GM04503 (cell line): ENCODE measurements at places on chromosomes 7 and 10.

DNA sequence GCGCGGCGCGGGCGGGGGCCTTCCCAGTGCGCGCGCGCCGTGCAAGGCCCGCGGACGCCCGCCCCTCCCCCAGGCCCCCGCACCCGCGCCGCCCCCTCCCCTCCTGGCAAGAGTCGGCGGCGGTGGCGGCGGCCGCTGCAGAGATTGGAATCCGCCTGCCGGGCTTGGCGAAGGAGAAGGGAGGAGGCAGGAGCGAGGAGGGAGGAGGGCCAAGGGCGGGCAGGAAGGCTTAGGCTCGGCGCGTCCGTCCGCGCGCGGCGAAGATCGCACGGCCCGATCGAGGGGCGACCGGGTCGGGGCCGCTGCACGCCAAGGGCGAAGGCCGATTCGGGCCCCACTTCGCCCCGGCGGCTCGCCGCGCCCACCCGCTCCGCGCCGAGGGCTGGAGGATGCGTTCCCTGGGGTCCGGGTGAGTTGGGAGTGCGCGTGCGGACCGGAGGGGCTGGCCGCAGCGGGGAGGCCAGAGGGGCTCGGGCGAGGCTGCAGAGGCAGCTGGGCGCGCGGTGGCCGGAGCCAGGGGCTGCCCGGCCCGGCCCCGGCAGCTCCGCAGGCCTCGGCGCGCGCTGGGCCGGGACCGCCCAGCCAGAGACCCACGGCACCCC lies at the start of gene BMPR1A:
Gene BMPR1A (plus strand): TSS at position 109 of the 602 bp plus-strand sequence. CDS start 119,400 bp downstream, outside the sequence.
- DNase-seq = no peak

- no peak for DNase-seq
These were observed 319.9 kb upstream of the COBL start for GRCh38 chr7:51636503-51636902.

DNA sequence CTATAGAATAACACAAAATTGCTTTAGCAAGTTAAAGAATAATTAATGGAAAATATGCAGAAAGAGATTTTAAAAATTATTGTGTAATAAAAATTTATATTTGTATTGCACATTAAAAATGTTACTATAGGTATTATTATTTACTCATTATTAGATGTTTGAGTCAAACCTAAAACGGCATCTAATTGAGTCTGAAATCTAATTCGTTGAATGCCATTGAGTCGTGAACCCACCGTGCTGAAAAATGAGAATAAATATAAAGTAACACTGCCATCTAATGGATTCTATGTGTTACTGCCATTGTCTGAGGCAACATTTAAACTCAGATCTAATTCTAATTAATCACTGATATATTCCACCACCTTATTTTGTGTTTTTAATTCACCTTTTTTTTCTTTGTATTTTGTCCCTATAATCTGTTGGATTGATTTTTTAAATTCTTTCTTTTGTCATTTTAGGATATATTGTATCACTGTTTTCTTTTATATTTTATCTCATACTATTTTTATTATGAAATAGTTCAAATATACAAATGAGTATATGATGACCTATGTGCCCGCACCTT lies 62.2 kb downstream of the SAMD9 start:
- no peak for DNase-seq

- no peak for DNase-seq
These were observed 230.5 kb downstream of the TCF7L2 start for GRCh38 chr10:113180401-113181154.

DNA sequence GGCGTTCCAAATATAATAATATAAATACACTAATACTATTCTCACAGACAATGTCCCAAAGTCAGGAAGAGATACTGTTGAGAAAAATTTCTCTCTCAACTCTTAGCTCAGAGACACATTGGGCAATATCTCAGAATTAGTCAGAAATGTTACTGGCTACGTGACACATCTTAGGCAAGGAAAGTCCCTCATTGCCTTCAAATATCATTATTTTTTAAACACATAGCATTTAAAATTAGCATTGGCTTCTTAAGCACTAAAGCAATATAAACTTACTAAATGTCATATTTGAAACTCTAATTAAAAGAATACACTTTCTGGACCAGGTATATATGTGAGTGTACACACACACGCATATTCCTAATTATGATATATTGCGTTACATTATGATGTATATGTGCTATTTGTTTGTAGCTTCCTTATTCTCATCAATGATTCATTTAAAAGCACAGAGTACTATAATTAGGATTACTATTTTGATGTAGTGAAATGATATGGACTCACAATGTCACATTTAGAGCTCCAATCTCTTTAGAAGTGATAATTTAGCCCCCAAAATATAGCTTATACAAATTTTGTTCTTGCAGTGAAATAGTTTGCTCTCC lies 255.8 kb downstream of the TWIST1 start:
- DNase-seq = peak; percentile 45

- DNase-seq = no peak
These were observed 193.8 kb upstream of the DPP6 start for GRCh38 chr7:153858355-153858754.

GRCh38 chr10:4686644-4686996 lies 139.4 kb upstream of the AKR1E2 start:
- no peak for DNase-seq

DNA sequence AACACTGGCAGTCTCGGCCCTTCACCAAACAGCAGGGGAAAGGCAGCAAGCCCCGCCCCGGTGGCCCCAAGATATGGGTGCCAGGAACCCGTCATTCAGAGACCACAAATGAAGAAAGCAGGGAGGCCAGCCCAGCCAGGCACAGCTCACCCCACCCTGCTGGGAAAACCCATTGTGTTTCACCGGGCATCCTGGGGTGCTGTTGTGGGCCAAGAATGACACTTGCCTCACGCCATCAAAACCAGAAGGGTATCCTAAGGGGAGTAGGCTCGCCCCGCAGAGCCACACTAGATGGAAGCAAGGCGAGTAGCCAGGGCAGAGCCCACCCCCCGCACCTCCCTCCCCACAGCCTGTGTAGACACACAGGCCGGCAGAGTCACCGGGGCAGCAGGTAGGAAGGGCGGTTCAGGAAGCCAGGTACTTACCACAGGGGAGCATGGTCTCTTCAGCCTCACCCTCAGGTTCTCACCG lies 72.5 kb upstream of the KCNMA1 start:
- no peak for DNase-seq

- no peak for DNase-seq
These were observed 100.2 kb upstream of the PRSS58 start for GRCh38 chr7:142357953-142358520.

DNA sequence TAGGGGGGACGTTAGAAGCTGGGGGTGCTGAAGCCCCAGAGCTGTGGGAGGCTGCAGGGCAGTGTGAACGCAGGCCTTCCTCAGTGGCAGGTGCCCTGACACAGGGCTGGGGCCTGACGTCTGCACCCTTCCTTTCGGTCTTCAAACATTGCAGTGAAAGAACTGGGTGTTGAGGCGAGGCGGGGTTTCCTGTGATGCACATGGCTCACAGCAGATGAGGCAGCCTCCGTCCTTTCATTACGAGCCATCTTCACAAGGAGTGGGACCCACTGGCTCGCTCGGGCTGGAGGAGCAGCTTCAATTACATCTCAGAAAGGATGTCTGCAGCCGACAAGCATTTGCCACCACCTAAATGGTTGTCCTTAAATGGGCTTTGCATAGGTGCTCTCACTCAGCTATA lies 180.3 kb upstream of the SHH start:
- no peak for DNase-seq

DNA sequence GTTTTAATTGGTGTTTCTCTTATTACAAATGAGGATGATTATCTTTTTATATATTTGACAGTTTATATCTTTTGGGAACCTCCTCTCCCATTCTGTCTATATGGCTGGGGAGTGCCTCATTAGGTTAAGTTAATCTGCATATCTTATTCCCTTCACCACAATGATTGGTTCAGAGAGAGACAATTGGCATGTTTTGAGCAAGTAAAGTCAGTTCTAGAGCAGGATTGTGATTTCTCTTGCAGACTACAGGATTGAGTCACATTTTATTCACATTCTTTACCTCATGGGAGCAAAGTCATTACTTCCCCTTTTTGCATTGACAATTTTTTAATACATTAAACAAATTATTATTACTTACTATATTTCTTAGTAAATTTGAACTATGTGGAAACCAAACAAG lies 345.6 kb downstream of the MDFIC start:
- DNase-seq = no peak

GRCh38 chr7:98488167-98488566 lies 87.3 kb upstream of the BAIAP2L1 start:
- DNase-seq = no peak

DNA sequence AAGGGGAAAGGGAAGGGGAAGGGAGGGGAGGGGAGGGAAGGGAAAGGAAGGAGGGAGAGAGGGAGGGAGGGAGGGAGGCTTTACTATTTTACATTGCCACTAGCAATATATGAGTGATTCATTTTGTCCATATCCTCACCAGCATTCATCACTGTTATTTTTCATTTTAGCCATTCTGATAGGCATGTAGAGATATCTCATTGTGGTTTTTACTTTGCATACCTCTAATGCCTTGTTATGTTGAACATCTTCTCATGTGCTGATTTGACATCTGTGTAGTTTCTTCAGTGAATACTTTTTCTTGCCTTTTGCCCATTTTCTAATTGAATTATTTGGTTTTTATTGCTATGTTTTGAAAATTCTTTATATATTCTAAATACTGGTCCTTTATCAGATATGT lies 52.7 kb downstream of the GCC1 start:
- no peak for DNase-seq

- DNase-seq = no peak
These were observed 27.3 kb upstream of the HERPUD2 start for GRCh38 chr7:35722054-35722849.

DNA sequence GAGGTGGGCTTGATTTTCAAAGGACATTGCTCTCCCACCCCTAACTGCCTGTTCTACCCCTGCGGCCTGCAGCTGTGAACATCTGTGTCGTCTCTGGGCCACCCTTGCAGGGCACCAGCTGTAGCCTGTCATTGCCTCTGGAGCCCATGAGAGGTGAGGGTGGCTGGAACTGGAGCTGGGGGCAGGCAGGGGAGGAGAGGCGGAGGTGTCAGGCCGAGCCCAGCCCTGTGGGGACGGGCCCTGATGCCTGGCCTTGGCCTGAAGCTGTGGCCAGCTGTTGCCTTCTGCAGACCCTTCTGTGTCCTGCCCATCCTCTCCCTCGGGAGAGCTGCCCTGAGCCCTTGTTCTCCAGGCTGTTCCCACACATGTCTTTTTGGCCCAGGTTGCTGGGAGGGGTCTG lies 44.5 kb downstream of the PALD1 start:
- no peak for DNase-seq

- DNase-seq = no peak
These were observed 32.1 kb upstream of the GNA12 start for GRCh38 chr7:2876031-2876731.

- no peak for DNase-seq
These were observed 81.2 kb upstream of the ITGB1 start for GRCh38 chr10:33039181-33039580.

GRCh38 chr10:26468700-26469099 lies 30.6 kb downstream of the APBB1IP start:
- DNase-seq = no peak

DNA sequence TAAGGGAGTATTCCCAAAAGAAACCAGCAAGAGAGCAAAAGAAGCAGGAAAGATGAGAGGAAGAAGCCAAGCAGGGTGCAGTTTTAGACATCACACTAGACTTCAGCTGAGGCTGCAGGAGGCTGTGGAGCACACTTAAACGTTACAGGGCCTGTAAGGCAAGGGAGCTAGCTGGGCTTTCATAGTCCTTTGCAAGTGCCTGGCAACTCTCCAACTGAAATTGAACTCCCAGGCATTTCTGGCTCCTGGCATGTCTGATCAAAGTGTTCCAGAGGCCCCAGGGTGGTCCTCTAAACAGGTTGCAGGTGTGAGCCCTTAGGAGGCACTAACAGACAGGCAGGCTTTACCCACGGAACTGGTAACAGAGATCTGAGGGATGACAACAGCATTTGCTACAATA lies 750.2 kb downstream of the XPNPEP1 start:
- DNase-seq = no peak

GRCh38 chr7:81627536-81628287 lies 142.1 kb downstream of the HGF start:
- no peak for DNase-seq

GRCh38 chr10:66025186-66025585 lies 900.6 kb upstream of the LRRTM3 start:
- no peak for DNase-seq

GRCh38 chr7:108247614-108248013 lies 117.5 kb upstream of the LAMB4 start:
- DNase-seq = no peak

DNA sequence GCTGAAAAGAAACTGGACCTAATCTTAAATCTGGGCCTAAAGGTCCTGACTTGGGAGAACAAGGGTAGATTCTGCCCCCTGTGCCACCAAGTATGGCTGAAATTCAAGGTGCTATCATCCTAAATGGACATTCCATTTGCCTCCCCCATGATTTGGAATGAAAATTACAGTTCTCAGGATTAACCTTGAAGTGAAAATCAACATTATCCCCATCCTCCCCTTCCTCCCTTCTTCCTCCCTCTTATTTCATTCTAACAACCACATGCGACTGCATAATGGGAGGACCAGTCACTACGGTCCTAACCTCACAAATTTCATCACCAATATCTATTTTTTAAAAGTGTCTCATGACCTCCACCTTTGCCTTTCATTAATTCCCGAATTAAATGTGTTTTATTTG lies 62.1 kb downstream of the SEMA3C start:
- no peak for DNase-seq

DNA sequence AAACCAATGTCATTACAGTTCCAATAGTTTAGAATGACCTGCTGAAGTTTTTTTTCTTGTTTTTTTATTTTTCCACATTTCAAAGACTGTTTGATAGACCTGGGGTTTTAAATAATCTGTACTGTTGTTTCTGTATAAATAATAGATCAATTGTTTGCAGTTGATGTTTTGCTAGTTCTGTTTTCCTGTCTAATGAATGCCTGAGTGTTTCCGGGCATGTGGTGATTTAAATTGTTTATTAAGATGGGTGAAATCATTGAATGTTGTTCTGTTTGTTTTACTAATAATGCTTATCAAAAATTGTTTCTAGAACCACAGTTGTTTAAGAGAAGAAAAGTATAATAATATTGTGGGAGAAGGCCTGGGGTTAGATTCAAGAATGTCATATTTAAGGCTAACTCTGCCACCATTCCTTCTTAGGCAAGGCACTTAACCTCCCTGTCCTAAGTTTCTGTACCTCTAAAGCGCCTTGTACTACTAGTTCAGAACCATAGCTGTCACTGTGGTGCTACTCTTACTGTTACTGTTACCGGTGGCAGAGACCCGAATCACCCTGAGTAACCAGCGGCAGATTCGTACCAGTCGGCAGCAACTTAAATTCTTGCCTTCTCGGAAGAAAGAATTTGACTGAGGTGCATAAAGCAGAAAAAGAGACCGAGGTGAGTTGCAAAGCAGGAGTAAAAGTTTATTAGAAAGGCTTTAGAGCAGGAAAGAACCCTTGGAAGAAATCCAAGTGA lies 1014.1 kb downstream of the REEP3 start:
- DNase-seq = no peak

- DNase-seq = no peak
These were observed 23.1 kb downstream of the SORCS3 start for GRCh38 chr10:104664205-104664604.

DNA sequence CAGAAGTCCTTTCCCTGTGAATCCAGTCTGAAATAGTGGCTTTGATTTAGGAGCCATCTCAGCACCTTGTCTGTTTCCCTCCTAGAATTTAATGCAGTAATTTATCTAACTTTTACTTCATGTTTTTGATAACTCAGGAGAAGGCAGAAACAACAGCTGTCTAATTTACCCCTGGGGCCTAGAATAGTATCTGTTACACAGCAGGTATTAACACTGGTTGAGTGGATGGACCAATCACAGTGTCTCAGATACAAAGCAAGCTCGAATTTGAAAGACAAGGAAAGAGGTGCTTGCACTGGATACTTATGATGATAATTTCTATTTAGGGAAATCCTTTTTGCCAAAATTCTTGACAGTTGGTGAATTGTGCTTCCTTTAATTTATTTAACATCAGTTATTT lies 23.4 kb downstream of the CHRM2 start:
- DNase-seq = no peak
